ENCODE measurements at places on chromosomes 11 and 22.
A peak's percentile ranks its signal among the peaks of the same experiment; 100 is the strongest.

- no peak for DNase-seq
These were observed 11.6 kb downstream of the NEAT1 start for GRCh38 chr11:65434057-65434666.

- peak; percentile 54 for DNase-seq
These were observed 114.1 kb downstream of the MICAL2 start for GRCh38 chr11:12224537-12224893.

DNA sequence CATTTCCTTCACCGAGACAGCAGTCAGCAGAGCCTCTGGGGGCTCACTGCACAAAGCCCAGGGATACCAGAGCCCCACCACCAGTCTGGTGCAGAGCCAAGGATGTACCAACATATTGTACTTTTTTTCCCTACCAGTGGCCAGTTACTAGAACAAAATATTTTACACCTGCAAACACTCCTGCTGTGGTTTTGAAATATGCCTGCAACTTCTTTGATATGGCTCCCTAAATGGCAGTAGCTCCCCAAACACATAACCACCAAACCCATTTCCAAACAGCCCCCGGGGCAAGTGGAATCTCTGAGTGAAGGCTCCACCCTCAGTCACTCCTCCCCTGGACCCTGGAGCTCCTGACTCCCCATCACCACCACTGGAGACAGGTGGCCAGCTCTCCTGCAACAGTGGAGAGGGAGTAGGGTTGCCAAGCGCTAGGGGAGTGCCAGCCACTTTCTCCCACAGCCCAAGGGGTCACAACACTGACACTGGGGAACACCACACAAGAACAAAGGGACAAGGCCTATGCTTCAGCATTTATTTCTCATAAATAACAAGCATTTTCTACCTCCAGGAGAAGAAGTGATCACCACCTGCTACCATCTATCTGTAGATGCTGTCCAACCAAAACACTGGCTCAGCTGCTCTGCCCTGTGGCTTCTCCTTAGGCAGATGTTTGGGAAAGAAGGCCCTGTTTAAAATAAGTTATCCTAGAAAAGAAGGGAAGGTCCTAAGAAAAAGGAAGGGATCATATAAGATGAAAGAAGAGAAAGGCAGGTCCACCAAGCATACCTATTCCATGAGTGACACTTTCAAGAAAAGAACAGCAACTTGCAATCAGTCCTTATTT lies 15.1 kb downstream of the DGCR2 start:
- DNase-seq: no peak

- DNase-seq: no peak
These were observed 682.3 kb downstream of the TBC1D22A start for GRCh38 chr22:47444746-47445065.

DNA sequence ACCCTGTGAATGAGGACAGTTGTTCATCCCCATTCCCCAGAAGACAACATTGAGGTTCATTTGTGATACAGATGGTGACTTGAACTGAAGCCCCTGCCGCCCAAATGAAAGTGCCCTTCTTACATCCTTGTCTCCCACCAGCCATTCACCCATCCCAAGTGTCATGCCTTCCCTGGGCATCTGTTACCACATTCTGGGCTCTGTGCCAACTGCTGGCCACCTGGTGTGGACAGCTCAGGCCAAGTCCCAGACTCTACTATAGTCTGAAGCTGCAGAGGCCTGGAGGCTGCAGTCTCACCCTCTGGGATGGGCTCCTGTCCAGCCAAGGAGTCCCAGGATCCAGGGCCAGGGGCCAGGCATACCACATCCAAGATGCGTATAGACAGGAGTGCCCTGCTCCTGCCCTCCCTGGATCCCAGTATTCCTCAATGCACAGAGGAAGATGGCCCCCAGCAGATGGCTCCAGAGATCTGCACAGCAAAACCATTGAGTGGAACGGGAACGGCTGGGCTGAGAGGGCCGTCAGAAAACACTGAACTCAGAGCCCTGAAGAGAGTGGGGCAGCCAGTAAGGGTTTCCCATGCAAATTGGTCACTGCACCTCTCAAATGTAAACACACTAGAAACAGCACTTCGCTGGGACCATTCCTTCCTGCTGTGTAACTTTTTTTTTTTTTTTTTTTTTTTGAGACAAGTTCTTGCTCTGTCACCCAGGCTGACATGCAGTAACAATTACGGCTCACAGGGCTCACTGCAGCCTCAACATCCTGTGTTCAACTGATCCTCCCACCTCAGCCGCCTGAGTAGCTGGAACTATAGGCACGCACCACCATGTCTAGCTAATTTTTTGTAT lies 22.8 kb downstream of the ARRB1 start:
- peak; percentile 13 for DNase-seq

DNA sequence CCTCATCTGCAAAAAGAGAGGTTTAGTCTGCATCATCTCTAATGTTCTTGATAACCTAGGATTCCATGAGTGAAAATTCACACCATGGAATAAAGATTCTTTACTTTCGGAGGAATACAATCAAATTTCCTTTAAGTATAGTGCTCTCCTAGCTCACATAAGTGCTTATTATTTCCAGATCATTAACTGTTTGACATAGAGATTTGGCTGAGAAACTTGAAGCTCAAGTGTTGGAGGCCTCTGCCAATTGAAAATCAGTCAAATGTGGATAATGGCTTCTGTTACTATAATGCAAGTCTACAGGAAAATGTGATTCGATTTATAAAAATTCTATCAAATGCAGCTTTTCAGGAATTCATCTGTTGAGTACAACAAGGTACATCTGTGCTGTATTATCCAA lies 144.6 kb downstream of the KIF18A start:
- no peak for DNase-seq
